Stimulated activated CD8-positive, alpha-beta memory T cell treated with anti-CD3 and anti-CD28 coated beads, Interleukin-4, amount 100 ng/mL, for 24 hours (primary cell): ENCODE measurements at places on chromosomes 6 and 20.

DNA sequence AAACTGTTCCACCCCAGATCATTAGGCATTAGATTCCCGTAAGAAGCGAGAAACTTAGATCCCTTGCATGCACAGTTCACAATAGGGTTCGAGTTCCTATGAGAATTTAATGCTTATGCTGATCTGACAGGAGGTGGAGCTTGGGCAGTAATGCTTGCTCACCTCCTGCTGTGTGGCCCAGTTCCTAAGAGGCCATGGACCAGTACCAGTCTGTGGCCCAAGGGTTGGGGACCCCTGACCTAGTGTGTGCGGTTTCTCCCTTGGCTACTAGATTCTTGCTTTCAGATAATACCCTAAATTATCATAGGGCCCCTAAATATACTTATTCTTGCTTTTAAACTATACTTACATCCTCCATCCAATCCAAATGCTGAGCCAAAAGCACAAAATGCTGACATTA, 1.9 kb upstream of the GPSM3 start:
- DNase-seq = no peak

DNA sequence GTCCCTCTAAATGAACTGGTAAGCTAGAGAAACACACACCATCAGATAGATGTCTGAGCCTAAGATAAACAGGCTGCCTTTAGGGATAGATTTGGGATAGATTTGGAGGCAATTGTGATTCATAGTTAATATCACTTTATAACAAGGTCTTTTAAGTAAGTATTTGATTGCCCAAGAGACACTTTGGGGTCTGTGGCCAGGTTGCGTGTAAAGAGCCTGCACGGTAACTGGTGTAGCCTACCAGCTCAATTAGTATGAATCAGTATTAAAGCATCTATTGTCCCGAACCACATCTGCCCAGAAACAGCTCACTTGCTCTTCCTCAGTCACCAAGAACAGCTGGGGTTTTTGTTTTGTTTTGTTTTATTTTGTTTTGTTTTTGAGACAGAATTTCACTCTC, 193.3 kb downstream of the SASH1 start:
- no peak for DNase-seq

DNA sequence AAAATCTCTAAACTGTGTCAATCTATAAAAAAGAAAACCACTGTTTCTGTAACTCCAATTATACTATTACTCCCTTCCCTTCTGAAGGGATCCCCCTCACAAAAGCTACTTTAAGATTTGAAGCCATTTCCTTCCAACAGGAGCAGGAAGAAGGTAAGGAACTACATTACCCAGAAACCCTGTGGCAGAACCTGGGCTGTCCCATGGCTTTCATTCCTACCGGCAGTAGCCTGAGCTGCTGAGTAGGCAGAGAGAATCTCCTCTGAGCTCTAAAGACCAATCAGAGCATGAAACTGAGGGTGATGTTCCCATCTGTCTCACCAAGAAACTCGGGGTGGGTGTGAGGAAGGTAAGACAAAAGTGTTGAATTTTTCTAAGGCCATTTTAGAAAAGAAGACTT, 108.0 kb upstream of the LRFN2 start:
- no peak for DNase-seq

- DNase-seq = no peak
Measured at GRCh38 chr20:1182106-1182505, 2.7 kb downstream of the TMEM74B start.

- no peak for DNase-seq
Measured at GRCh38 chr6:98672681-98673475, 161.5 kb upstream of the POU3F2 start.

GRCh38 chr6:164546263-164546662, 763.1 kb downstream of the C6orf118 start:
- no peak for DNase-seq

- DNase-seq = no peak
Measured at GRCh38 chr20:5270603-5271002, 46.2 kb downstream of the PROKR2 start.

DNA sequence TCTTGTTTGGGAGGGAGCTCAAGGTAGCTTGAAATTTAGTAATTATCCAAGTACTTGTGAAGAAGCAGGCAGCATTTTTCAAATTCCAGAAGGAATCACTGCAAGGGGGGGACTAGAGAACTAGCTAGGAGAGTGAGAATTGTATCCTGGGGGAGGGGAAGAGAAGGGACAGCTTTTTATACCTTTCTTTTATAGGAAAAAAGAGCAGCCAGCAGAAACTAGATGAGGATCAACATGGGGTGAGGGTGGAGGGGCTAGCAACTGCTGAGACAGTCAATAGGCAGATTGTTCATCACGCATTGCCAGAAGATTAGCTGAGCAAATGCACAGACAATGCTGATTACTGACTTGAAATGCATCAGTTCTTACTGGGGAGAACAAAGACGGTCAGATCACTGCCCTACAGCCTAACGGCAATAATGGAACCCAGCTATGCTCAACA, 514.3 kb upstream of the CITED2 start:
- DNase-seq = no peak
